ENCODE measurements at places on chromosomes 4 and X.

DNA sequence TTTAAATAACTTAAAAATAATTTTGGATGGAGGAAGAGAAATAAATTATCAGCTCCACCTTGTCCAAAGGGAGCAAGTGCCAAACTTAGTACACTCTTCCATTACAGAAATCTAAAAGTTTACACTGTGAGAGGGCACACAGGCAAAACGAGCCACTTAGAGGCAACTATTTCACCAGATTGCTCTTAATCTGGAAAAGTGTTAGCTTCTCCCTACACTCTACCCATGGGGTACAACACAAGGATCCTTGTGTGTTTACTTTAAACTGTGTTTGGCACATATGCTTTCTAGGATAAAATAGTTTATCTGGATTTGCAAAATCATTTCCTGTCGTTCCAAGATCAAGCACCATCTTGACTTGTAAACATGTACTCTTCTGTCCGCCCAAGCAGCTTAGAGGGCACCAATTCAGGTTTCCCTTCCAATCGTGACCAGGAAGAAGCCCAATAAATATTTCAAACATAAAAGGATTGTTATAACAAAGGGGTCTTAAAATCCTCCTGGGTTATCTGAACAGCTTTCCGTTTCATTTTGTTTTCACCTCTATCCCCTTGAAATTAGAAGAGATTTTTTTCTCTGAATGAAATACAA is 29.0 kb upstream of the KDR start:
- no peak for DNase-seq

GRCh38 chr4:16125571-16126445 is 42.0 kb upstream of the PROM1 start:
- DNase-seq = no peak

DNA sequence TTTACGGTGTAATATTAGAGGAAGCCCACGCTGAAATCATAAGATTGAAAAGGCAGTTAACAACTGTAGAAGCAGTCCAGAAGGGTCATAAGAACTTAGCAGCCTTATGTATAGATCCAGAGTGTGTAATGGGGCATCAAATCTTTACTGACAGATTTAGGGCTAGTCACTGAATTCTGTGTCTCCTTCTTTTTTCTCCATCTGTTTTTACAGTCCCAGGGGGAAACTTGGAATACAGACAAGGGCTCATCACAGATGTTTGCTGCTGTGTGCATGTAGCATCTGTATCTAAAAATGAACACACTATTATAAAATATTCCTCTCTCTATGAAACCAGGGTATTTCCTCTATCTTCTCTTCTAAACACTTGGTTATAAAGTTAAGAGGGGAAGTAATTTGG is 43.9 kb downstream of the CYSLTR1 start:
- DNase-seq = no peak

GRCh38 chr4:152011469-152011868 is 250.7 kb upstream of the GATB start:
- DNase-seq = no peak

GRCh38 chrX:151973060-151973661 is 1.3 kb downstream of the GABRE start:
- DNase-seq = no peak

DNA sequence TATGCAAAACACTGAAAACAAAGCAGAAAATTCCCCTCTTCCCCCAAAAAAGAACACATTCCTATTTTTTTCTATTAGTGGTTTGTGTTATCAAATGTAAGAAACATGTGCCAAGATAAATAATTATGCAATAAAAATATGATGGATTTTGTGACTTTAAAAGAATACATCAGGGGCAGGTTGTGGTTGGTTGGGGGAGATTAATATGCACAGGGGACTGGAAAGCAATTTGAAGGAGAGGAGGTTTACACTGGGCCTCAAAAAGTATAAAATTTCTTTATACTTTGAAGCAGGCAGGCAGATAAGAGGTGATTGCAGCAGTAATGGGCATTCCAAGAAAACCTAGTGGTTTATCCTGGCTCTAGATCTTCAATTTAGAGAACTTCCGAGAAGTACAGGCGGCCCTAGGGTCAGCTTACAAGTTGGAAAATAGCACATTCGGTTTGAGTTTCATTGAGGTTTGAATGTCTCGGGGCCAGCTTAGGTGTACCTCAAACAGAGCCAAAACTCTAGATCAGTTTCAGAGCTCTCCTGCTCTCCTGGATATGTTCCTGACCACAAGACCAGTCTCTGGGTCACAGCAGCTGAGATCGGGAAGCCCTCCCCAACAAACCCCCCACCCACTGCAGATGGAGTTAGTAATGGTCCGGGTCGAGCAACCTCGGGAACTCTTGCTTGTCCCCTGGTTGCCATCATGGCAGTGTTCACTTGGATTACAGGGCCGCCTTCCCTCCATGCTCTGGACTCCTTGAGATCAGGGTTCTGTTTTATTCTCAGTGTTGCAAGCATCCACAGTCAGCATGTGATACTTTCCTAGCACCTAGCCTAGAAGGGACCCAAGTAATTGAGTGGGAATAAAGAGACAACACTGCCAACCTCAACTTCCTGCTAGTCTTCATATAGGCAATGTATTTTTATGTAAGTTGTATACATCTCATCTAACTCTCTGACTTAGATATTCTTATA is 112.1 kb upstream of the DDIT4L start:
- DNase-seq = no peak

- DNase-seq = no peak
Observed at GRCh38 chr4:102823897-102824296, 3.5 kb downstream of the UBE2D3 start.

DNA sequence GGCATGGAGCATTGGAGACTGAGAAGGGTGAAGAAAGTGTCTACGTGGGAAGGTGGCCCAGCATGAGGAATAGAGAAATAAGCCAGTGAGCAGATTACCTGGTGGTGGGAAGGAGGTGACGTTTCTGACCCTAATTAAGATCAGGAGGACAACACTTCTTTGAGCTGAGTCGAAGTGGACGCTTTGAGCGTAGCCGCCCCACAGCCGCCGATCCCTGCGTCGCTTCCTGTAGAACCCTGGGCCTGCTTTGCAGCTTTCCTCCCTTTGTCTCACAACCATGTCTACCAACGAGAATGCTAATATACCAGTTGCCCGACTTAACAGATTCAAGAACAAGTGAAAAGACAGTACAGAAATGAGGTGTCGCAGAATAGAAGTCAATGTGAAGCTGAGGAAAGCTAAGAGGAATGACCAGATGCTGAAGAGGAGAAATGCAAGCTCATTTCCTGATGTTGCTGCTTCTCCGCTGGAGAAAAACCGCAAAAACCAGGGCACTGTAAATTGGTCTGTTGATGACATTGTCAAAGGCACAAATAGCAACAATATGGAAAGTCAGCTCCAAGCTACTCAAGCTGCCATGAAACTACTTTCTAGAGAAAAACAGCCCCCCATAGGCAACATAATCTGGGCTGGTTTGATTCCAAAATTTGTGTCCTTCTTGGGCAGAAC is 6.4 kb upstream of the ANTXR2 start:
- DNase-seq = no peak

DNA sequence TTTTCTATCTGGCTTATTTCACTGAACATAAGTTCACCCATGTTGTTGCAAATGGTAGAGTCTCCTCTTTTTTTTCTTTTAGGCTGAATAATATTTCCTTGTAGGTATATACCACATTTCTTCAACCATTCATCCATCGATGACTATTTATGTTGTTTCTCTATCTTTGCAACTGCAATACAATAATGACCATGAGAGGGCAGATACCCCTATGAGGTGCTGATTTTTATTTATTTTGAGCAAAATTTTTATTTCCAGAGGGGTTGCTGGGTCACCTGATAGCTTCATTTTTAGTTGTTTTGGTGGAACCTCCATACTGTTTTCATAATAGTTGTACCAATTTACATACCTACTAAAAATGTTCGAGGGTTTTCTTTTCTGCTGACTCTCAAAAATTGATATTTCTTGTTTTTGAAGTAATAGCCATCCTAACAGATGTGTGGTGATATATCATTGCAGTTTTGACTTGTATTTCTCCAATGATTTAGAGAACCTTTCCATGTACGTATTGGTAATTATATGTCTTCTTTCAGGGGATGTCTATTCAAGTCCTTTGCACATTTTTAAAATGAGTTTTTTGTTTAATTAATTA is 1697.0 kb downstream of the PCDH7 start:
- DNase-seq = no peak

DNA sequence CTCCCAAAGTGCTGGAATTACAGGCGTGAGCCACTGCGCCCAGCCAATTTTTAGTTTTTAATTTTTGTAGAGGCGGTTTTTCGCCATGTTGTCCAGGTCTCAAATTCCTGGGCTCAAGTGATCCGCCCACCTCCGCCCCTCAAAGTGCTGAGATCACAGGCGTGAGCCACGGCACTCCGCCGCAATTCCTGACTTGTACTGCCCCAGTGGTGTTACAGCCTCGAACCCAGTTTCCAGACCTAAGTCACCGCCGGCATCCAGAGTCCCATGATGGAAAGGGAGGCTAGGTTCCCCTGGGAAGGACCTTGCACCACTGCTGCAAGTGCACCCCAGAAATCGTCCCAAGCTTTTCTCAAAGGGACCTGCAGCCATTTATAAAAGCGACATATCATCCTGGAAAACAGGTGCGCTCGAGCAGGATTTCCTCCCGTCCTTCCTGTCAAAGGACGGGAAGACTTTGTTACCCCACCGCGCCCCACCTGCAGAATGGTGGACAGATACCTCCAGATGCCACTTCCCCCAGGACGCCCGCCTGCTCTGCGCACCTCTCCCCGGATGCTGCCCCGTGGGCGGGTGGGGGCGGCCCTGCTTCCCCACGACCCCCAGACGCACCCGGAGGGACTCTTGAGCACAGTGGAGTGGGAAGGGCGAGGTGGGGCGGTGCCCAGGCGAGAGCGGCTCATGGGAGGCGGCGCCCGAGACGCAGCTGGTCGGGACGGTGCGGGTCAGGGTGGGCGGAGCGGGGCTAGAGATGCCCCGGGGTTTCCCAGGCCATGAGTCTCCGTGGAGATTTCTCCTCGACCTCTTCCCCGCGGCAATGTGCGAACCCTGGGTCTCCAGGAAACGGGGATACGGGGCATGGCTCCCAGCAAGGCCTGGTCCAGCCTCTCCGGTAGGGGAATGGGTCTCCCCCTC is 947 bp upstream of the RPL10 start:
- peak; percentile 85 for DNase-seq

DNA sequence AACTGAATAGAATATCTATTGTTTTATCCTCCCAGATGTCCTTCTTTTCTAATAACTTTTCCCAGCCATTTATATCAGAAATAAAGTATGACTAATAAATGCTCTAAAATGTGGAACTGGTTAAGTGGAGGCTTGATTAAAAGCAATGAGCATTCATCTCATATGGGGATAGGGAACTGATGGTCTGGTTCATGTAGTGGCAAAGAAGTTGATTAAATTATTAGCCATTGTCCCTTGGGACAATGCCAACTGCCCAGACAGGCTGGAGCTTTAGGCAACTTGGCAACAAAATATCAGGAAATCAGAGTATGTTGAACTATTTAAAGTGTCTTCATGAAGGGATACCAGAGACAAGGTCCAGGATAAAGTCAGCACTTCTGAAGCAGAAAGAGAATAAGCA is 24.2 kb downstream of the TRO start:
- DNase-seq = no peak

DNA sequence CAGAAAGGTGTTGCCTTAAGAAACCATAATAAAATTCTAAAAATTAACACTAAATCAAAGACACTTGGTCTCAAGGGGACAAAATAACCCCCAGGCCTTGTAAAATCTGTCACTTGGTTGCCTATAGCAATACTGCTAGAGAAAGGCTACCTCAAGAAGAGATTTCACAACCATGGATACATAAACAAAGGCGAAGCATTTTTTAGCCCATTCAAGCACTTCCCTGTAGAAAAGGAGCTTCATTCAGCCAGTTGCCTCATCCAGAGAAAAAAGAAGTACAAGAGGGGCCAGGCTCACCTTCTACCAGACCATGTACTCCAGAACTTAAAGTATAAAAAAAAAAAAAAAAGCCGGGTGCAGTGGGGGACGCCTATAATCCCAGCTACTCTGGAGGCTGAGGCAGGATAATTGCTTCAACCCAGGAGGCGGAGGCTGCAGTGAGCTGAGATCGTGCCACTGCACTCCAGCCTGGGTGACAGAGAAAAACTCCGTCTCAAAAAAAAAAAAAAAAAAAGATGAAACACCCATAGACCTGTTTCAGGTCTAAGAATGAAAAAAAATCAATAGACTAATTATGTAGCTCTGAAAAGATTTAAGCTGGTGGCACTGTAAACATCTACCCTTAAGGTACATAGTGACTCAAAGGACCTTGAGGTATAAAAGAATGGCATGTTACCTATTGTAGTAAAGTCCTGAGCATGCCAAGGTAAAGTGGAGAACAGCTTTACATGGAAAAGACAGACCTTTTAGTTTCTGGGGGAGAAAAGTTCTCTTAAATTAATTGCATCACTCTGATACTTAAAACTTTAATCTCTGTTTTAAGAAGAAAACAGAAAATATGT is 18.0 kb downstream of the RUFY3 start:
- DNase-seq = no peak

DNA sequence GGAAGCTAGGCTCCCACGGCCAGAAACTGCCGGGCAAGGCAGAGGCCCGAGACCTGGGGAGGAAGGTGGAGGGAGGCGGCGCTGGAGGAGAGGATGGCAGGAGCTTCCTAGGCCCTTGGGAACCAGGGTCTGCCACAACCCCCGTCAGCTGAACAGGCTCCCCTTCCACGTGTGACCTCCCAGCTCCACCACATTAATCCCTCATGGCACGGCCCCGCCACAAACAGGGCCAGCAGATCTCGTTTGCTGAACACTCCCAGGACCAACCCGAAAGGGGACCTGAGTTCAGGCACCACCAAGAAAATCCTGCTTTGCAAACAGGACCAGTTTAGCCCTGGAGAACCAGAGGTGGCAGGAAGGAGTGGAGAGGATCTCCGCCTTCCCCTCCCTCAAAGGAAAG is 62.7 kb downstream of the FHDC1 start:
- DNase-seq = no peak

DNA sequence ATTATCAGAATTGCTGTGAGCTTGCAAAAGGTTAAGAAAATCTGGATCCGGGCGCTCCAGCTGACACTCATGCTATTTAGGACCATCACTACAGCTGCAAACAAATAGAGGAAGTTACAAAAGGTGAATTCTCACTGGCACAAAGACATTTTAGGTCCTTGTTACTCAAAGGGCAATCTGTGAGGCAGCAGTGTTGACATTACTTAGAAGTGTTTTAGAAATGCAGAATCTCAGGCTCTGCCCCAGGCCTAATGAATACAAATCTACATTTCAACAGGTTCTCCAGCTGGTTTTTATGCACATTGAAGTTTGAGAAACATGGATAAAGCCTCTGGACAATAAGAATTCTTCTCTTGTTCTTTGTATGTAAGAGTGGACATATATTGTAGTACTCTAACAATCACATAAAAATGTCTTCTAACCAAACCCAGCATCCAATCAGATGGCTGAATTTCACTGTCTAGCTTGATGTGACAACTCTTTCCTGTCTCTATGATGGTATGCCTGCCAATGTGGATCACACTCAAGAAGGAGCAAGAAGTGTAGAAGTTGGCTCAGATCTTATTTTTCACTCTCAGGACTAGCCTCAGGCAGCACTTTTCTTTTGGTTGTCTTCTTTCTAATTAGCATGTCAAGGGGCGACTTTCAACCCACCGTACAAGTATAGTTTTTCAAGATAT is 18.8 kb downstream of the SLC7A11 start:
- DNase-seq = no peak

- DNase-seq = peak; percentile 37
Observed at GRCh38 chrX:15441464-15441863, 51.7 kb downstream of the PIR start.
